ENCODE measurements at places on chromosomes 7 and 10. TPM values are rescaled to one million over a fixed set of nuclear protein-coding genes. Genes with fewer than 3 reads are reported as not detected.

Gene LRIT1
- not detected for total RNA-seq

Gene GRK5
- total RNA-seq: 16.2 TPM

Gene ADCY1
- not detected for total RNA-seq

Gene CLRN3
- not detected for total RNA-seq

Gene VPS41
- 23.0 TPM for total RNA-seq

Gene CYP26C1
- 0.08 TPM for total RNA-seq

Gene MSMB
- total RNA-seq: not detected

Gene XRCC2
- 0.17 TPM for total RNA-seq

Gene CXCL12
- not detected for total RNA-seq

Gene CFAP46
- not detected for total RNA-seq

Gene GRID2IP
- total RNA-seq: 0.25 TPM

Gene PRKAG2
- 41.3 TPM for total RNA-seq
